Stimulated activated CD8-positive, alpha-beta memory T cell treated with anti-CD3 and anti-CD28 coated beads, Interleukin-15, amount 100 ng/mL, for 24 hours (primary cell): ENCODE measurements at places on chromosomes 3 and 15.

GRCh38 chr15:71106802-71107500 is 8.3 kb upstream of the THSD4 start:
- no peak for DNase-seq

- DNase-seq: no peak
Observed at GRCh38 chr15:96695426-96695825, 364.9 kb downstream of the NR2F2 start.

DNA sequence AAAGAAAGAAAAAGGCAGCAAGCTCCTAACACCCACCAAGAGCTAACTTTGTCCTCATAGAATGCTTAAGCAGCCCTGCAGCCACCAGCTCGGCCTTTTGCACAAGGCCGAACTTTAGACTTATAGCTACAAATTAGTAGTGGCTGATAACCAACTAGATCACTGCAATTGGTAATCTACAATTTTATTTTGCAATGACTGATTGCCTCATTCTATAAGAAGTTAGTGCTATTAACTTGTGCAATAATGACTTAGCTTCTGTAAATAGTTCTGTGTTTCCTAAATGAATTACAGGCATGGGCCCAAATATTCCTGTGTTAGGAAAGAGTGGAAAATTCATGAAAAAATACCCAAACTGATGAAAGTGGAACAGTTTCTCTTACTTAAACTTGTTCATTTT is 284.8 kb upstream of the CFAP20DC start:
- no peak for DNase-seq

DNA sequence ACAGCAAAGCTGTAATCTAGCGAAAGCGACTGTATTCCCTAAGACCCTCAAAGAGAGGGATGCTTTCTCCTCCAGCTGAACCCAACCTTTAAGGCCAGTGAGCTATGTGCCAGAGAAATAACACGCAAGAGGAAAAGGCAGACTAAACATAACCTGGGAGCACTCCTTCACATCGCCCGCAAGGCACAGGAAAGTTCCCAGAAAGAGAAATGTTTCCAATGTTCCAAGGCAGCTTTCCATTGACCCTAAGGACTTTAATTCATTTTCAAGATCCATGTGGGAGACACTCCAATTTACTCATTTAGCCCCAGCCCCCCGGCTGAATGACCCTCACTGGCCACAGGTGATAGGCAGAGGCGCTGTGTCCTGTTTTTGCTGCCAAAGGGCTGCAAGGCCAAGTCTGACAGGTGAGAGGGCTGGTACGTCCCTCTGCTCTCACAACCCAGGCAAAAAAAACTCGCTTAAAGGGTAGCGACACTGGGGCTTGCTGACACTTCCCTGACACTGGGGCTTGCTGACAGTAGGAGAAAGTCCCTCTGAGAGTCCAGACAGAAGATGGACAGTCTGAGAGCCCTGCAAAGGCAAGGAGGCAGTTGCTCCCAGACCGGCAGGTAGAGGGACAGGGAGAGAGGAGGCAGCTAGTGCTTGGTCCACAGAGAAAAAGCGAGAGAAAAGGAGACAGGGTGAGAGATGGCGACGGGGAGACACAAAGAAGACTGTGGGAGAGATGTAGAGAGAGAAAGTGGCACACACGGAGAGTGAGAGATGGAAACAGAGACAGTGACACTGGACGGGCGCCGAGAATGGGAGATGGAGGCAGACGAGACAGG is 702 bp downstream of the ARHGEF3 start:
- no peak for DNase-seq

DNA sequence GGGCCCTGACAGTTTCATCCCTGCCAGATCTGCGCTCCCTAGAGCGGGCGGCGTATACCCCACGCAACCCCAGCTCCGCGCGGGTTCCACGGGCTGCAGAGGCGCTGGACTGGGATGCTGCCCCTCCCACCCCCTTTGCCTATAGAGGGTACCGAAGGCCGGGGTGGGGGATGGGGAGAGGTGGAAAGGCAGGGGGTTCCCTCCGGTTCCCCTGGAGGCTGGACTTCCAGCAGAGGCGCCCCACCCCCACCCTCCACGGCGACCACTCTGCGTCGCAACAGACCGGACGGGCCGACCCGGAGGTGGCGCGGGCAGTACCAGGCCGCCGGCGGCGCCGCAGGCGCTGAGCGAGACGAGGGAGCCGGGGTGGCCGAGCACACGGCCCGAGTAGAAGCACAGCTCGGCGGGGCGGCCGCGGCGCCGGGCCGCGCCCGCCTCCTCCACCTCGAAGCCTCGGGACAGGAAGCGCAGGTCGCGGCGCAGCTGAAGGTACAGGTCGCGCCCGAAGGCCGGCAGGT is 995 bp downstream of the ADAMTS17 start:
- DNase-seq: no peak

DNA sequence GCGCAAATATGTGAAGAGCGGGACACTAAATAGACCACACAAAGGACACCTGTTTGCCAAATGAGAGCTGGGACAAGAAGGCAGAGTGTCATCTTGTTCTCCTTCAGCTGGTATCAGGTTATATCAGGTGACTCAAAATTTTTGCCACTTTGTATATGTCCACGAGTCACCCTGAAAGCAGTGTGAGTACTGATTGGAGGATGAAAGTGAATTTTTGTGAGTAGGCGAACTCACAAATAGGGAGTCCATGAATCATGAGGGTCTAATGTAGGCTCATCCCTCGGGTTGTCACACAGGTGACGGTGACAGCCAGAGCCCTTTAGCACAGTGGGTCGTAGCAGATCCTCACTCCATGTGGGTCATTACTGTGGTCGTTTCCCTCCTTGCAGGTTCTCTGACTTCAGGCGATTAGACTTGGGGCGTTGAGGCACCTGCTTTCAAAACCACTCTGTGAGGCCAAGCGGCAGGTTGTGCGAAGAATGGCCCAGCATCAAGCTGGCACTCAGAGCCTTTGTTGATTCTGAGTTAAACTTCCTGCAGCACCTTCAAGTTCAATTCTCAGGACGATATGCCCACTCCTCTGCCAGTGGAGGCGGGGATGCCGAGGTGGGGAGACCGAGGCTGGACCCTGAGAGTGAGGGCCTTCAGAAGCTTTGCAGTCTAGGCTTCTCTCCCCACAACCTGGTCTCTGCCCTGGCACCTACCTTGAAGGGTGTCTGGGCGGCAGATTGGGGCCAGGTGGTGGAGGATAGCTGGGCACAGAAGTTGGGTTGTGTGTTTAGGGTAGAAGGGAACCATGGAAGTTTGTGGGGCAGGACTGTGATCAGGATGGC is 173.8 kb downstream of the SMAD6 start:
- DNase-seq: no peak

DNA sequence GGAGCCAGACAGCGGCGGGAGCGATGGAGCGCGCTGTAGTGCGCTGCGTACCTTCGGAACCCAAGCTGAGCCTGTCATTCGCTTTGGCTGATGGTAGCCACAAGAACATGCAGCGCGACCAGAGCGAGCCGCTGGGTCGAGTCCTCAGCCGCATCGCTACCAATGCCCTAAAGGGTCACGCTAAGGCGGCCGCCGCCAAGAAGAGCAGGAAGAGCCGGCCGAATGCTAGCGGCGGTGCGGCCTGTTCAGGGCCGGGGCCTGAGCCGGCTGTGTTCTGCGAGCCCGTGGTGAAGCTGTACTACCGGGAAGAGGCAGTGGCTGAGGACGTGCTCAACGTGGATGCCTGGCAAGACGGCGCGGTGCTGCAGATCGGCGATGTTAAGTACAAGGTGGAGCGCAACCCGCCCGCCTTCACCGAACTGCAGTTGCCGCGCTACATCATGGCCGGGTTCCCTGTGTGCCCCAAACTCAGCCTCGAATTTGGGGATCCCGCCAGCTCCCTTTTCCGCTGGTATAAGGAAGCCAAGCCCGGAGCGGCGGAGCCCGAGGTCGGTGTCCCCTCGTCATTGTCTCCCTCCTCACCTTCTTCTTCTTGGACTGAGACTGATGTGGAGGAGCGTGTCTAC is 498 bp downstream of the PDE12 start:
- DNase-seq: peak; percentile 19

GRCh38 chr15:27084844-27085243 is 113.9 kb downstream of the GABRG3 start:
- no peak for DNase-seq

DNA sequence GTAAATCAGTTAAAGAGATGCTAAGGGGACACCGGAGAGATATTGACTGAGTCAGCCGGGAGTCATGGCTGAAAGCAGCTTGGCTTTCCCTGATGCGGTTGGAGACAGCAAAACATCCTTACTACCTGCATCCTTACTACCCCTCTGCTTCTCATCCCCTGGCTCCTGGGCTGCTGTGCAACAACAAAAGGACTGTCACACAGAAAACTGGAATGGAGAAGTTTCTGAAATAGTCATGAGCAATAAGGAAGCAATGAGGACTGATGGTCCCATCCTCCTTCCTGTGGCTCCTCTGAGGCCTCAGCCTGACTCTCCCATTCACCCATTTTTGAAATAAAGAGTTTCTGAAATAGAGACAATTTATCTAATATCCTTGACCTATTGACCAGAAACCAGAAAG is 1.1 kb downstream of the HCLS1 start:
- no peak for DNase-seq

DNA sequence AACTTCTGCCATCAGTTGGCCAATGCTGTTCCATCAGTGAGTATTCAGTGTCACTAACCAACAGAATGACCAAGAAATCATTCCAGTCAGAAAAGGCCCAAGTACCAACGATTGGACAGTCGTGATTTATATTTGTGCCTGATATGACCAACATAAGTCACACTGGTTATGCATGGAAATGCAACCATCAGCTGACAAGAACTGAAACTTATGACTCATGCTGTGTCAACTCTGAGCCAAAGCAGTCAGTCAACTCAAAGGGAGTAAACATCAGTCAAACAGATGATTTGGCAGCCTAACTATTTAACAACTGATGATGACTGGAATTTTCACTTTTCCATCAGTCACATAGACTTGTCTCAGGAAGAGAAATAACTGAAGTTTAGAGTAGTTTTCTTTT is 142.4 kb downstream of the ANXA2 start:
- no peak for DNase-seq

- no peak for DNase-seq
Observed at GRCh38 chr3:28972921-28973320, 307.9 kb upstream of the RBMS3 start.

GRCh38 chr3:175378348-175378747 is 519.2 kb downstream of the NAALADL2 start:
- no peak for DNase-seq

- no peak for DNase-seq
Observed at GRCh38 chr3:184635774-184636173, 74.2 kb downstream of the EPHB3 start.

DNA sequence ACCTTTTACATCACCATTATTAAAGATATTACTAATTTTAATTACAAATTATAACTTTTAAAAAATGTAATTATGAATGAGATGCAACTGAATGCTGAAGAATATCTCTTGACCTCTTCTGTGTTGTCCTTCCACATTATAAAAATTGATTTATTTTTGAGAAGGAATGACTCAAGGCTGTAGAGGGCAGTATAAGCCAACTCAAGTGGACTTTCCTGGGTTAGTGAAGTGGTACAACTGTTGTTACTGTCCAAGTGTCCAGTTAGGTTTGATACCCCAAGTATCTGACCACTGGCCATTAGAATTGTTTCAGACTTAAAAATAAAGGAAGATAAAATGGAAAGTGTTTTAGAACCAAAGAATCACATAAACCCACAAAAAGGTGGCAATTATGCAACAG is 51.9 kb downstream of the BBX start:
- DNase-seq: no peak

GRCh38 chr3:171011109-171011872 is 15.2 kb downstream of the SLC2A2 start:
- DNase-seq: no peak

DNA sequence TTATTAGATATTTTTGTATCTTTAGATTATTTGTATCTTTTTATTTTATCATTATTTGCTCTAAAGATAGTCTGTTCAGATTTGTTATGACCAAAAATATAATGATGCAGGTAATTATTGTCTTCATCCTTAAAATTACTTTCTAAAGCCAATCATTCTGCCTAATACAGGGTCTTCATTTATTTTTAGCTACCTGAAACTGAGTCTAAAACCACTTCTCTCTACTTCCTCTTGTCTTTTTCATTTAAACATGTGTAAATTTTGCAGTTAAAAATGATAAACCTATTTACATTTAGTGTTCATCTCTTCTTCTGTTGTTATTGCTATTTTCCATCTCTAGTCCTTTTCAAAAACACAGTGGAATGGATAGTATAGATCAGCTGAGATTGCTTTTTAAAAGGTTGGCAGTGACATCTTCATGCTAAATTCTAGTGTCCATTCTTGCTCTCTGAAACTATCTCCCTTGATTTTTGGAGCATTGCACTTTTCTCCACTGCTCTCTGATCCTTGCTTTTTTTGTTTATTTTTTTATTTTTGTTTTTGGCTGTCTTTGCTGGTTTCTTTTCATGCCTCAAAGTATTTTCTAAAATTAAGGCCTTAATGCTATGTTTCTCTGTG is 91.8 kb downstream of the UBE2E2 start:
- DNase-seq: no peak

DNA sequence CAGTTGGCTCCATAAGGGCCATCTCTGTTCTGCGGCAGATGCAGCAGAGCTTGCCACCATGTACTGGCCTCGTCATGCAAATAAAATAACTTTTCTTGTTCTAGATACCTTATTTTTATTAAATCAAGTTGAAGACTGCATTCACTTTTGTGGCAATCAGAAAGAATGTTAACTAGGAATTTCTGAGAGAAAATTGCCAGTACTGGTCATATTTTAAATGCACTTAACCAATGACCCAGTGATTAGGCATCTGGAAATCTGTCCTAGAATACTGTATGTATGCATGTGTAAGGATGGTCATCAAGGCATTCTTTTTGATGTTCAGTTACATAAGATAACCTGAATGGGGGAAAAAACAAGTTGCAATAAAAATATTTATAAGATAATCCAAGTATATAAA is 34.2 kb upstream of the CSPG5 start:
- DNase-seq: no peak
